Fibroblast of lung (primary cell): ENCODE measurements at places on chromosomes 5 and 9.

DNA sequence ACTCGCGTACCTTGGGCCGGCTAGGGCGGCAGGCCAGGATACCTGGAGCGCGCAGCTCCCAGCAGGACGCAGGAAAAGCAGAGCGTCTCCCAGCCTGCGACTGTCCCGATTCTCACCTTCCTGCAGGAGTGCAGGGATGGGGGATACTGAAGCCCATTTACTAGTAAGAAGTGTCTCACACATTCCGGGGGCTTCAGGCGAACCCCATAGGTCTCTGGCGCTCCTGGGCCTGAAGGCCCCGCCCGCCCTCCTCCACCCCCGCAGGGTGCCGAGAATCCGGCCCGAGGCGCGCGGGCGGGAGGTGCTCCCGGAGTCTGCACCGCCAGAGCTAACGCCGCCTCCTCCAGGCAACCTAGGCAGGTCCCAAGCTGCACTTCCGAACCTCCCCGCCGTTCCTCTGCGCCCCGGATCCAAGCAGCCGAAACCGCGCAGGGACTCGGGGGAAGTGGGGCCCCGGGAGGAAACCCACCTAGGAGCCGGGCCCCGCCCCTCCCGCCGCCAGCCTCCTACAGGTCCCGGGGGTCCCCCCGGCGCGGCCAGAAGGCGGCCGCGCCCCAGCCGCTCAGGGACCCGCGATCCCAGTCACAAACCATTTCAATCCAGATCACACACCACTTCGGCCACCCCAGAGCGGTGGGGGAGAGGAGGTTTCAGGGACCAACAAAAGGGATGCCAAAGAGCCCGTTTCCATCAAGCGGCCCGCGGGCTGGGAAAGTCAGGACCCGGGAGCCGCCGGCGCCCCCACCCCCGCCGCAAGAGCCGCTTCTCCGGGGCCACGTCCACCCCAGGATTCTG lies 1.2 kb downstream of the ROR2 start:
- peak; percentile 50 for DNase-seq

- peak; percentile 58 for DNase-seq
These were observed 28.6 kb downstream of the PCDH1 start for GRCh38 chr5:141849415-141850243.

DNA sequence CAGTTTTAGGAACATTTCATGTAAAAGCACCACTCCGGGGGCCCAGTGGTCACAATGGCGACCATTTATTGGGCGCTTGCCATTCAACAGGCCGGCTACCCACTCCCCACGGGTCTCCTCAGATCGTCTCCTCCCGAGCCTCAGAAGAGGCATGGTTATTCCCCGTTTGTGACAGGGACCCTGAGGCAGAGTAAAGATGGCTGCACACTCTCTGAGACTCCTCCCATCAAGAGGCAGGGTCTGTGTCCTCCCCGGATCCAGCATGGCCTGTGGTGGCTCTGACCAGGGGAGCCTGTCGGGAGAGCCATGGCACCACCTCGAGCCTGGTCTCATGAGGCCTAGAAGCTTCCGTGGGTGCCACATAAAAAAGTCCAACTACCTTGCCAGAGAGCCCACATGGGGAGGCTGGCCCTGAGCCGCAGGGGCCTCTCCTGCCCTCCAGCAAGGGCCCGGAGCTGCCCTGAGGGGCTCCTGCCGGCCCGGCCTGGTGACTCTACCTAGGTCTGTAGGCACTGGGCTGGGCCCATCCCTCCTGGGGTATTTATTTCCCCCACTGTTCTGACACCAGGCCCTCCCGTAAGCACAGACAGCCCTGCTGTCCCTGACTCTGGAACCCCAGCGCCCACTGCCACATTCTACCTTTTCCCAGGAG lies 90.8 kb downstream of the VAV2 start:
- no peak for DNase-seq

GRCh38 chr9:26296910-26297572 lies 595.6 kb downstream of the CAAP1 start:
- DNase-seq, result no peak

- DNase-seq, result no peak
These were observed 5.4 kb downstream of the ZFR start for GRCh38 chr5:32439086-32439642.

DNA sequence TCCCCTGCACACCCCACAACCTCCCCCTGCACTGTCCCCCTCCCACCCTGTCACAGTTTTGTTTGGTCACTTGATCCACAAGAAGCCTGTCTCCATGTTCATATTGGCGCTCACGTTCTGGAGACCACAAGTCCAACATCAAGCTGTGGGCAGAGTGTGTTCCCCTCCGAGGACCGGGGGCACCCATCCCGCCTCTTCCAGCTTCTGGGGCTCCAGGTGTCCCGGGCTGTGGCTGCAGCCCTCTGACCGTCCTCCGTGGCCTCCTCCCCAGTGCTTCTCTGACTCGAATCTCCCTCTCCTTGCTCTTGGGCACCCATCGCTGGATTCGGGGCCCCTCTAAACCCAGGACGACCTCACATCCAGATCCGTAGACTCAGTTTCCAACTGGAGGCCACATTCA lies 49.2 kb downstream of the PLEKHG4B start:
- no peak for DNase-seq

DNA sequence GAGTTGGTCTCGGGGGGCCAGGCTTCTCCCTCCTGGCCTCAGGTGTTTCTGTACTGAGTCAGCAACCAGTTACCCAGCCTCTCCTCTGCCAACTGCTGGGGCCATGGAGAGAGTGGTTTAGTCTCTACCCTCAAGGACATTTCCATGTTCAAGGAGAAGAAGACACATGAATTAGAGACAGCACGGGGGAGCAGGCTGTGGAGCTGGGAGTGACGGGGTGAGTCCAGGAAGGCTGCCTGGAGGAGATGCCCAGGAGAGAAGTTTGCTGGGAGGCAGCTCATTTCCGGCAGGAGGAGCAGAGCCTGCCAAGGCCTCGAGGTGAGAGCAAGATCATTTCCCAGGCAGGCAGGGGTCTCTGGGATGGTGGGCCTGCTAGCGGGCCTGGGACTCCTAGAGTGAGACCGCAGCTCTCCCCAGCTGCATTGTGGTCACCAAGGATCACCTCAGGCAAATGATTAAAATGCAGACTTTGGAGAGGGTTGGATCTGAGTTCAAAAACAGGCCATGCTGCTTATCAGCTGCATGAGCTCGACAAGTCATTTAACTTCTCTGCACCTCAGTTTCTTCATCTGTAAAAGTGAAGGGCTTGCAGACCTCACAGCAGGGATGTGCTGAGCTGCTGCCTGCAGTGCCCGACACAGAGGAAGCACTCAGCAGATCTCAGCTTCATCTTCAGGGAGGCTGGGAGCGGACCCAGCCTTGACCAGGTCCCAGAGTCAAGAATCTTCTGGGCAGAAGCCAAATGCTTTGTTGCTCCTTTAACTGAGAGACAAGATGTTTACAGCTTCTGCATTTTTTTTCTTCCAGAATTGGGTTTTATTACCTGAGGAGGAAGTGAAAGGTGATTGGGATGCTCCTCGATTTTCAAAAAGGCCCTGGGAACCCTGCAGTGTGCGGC lies 35.2 kb downstream of the NEK6 start:
- no peak for DNase-seq

- peak; percentile 28 for DNase-seq
These were observed 43.0 kb downstream of the FXN start for GRCh38 chr9:69078581-69078980.
